Pancreas (tissue), 10 donors: ENCODE measurements at places on chromosomes 3 and 15. TPM values are rescaled to one million over a fixed set of nuclear protein-coding genes. Genes with fewer than 3 reads are reported as not detected.

The ACAD11 gene
- 12.0 TPM for total RNA-seq

The TP63 gene
- total RNA-seq, result 0.47 TPM

DNA sequence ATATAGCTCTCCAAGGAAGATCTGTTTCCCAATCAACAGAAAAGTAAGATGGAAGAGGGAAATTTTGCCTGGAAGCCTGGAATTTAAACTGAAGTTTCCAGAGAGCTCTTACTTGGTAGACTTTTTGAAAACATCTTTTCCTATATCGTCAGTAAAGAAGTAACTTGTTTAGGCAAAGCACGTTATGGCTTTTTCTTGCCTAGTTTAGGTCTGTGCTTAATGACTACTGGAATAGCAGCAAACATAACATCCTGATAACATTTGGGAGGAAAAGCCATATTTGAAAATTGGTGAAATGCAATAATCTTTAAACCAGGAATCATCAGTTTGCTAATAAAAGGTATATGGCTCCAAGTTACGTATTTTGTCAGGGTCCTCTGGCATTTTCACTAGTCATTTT is 160.4 kb upstream of the CGNL1 start:
- no peak for DNase-seq

DNA sequence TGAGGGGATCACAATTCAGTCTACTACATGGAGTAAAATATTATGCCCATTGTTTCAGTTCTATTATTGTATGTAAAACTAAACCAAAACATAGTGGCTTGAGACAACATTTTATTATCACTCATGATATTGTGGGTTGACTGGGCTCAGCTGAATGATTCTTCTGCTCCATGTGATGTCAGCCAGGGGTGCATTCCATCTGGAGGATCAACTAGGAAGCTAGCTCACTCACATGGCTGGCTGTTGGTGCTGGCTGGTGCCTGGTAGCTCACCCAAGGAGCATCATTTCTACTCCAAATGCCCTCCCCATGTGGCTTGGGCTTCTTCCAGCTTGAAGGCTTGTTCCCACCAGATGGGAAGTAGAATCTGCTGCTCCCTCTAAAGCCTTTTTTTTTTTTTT is 51.8 kb upstream of the CLRN1 start:
- no peak for DNase-seq

- DNase-seq, result no peak
These were observed 115.4 kb downstream of the TCF12 start for GRCh38 chr15:57033715-57034439.

- DNase-seq, result no peak
These were observed 217.2 kb upstream of the CBLB start for GRCh38 chr3:106086038-106086437.

DNA sequence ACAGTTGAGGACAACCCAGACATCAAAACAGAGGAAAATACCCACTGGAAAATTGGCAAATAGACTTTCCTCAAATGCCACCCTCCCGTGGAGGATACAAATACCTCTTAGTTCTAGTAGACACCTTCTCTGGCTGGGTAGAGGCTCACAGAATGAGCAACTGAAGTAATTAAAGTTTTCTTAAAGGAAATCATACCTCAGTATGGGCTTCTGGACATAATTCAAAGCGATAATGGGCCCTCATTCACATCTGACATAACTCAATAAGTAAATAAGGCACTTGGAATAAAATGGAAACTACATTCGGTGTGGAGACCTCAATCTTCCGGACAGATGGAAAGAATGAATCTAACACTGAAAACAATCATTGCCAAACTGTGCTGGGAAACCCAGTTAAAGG is 115.2 kb upstream of the PLCL2 start:
- DNase-seq, result no peak

DNA sequence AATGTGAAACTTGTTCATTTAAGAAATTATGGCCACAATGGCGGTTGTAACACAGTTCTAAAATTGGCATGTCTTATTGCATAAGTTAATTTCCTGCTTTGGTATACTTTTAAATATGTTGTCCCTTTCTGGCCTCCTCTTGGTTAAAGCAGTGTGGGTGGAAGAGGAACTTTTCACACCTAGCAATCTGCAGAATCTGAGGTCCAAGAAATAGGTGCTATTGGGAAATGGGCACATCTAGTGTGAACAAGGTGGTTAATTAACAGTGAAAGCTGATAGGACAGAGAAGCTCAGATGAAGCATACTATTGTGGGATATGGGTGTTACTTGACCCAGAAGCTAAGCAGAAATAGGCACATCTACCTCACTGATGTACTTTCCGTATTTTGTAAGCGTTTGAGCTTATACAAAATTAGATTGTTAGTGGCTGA is 10.6 kb downstream of the CMC1 start:
- no peak for DNase-seq

DNA sequence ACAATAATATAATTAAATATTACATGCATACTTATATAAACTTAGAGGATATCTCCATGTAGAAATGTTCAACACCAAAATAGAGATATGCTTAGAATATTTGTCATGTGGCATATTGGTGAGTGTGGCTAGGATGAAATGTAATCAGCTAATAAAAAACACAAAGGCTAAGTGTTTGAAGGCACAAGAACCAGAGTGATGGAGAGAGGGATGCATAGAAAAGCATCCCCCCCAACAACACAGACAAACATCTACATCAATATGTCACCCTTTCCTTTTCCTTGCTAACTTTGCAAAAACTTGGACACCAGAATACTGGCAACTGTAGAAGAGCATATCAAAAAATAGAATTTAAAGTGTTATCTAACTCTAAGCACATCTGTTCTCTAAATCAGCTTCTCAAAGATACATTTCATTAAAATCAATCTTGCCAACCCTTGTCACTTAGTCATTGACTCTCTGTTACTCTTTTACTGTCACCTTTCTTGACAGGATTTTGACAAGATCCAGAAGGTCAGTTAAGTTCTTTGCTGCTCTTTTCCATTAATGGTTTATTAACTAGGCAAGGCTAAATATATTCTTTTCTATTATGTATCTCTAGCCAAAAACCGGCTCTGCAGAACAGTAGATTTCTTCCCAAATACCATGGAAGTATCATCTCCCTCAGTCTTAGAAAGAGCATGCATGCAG is 695.9 kb downstream of the OTOL1 start:
- no peak for DNase-seq
